Lung microvascular endothelial cell (primary cell): ENCODE measurements at places on chromosomes 2 and 18.
A peak's percentile ranks its signal among the peaks of the same experiment; 100 is the strongest.

DNA sequence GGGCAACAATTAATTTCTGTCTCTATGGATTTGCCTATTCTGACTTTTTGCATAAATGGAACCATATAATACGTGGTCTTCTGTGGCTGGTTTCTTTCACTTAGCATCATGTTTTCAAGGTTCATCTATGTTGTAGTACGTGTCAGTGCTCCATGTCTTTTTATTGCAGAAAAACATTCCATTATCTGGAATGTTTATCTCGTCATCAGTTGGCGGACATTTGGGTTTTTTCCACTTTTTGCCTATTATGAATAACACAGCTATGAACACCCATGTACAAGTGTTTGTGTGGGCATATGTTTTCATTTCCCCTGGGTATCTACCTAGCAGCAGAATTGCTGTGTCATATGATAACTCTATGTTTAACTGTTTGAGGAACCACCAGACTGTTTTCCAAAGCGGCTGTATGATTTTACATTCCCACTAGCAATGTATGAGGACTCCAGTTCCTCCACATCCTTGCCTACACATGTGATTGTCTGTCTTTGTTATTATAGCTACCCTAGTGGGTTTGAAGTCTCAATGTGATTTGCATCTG is 49.9 kb downstream of the MYO7B start:
- DNase-seq = peak; percentile 29

DNA sequence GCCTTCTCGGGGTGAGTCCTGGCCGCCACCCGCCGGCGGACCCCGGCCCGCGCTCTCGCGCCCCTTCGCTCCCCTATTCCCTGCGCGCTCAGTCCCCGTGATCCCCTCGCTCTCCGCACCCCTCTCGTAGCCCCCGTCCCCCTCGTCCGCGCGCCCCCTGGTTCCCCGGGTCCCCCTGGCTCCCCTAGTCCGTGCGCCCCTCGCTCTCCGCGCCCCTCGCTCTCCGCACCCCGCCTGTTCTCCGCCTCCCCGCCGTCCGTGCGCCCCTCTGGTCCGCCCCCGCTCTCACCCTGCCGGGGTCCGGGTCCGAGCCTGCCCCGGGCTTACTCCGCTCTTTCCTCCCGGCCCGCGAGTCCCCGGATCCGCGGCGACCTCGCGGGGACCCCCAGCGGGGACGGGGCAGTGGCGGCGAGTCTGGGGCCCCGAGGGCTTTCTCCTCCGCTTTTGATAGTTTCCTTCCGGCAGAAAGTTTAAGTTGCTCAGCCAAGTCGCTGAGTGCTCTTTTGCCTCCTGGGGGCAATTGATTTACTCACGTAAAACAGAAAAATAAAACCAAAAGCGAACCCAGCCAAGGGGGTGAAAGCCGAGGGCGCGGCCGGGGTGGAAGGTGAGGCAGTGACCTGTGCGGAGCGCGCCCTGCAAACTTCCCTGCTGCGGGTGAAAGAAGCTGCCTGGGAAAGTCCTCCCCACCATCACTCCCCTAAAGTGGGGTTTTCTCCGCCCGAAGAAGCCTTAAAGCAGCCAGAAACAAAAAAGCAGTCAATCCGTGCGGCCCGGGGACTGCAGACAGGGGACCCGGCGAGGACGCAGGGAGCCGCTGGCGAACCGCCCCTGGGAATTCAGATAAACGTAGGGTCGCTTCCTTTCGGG is 568 bp downstream of the RAB31 start:
- DNase-seq = peak; percentile 15

GRCh38 chr18:40867459-40867858 is 1087.6 kb upstream of the PIK3C3 start:
- no peak for DNase-seq

GRCh38 chr2:226338825-226339224 is 460.8 kb downstream of the IRS1 start:
- DNase-seq = no peak

DNA sequence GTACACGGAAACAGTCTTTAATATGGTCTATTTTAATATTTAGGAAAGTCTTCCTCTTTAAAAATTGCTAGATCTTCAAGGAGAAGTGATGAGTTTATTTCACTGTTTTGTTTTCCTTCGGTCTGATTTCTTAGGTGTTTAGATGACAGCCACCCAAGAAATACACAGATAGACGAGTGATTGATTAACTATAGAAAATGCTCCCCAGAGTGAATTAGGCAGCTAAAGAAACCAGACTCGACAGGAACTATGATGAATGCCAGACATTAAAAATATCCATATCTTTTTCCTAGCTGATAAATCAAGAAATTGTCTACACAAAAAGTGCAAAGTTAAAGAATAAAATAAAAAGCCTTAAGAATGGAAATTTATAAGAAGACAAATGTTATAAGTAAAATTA is 888.7 kb upstream of the CNTNAP5 start:
- no peak for DNase-seq

GRCh38 chr2:223044092-223044836 is 7.7 kb upstream of the KCNE4 start:
- DNase-seq = peak; percentile 50

- no peak for DNase-seq
Measured at GRCh38 chr2:177818412-177818811, 254.2 kb downstream of the PDE11A start.

GRCh38 chr2:210318891-210319290 is 3.9 kb upstream of the MYL1 start:
- DNase-seq = no peak

DNA sequence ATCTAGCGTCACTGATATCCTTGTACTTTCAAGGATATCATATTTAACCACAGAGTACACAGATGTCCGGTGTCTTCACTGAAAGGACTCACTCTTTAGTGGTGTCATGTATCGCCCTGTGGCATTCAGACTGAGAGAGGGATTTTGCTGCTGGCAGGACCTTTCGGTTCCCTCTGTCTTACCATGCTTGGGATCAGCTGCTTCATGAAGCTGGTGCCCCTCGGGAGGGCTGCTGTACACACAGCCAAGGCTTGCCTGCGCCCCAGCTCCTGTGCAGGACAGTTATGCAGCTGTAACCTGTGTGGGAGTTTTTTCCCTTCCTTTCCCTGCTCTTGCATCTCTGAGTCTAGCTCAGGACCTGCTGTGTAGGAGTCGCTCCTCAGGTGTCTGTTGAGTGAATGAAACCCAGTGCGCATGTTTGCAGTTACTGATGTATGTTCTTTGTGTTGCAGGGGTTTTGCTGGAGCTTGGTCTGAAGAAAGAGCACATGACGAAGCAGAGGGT is 64.4 kb downstream of the GREB1 start:
- DNase-seq = no peak

GRCh38 chr2:9174771-9175437 is 31.7 kb upstream of the ASAP2 start:
- DNase-seq = peak; percentile 24

DNA sequence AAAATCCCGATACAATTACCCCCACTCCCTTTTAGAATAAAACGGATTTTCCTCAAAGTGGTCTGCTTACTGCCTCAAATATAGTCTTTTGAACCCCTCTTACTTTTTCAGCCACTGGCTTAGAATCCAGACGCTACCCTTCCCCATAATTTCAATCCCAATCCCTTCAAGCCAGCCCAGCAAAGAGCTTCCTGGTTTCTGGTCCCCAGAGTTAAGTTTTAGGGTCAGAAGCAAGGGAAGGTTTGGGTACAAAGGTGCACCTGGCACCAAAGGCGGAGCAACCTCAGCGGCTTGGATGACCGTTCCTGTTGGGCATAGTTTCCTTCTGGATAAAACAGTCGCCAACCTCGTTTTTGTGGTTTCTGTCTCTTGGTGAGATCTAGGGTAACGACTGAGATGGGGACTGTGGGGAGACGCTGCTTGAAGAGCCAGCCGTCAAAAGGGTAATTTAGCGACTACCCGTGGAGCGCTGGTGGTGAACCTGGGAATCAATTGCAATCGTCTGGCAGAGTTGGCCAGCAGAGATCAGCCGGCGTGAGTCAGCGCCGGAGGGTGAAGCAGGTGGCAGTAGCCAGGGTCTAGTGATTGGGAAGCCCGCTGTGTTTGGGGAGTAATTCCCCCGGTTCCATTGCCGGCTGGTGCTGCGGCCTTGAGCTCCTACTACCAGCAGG is 1.6 kb downstream of the FEV start:
- DNase-seq = peak; percentile 45

DNA sequence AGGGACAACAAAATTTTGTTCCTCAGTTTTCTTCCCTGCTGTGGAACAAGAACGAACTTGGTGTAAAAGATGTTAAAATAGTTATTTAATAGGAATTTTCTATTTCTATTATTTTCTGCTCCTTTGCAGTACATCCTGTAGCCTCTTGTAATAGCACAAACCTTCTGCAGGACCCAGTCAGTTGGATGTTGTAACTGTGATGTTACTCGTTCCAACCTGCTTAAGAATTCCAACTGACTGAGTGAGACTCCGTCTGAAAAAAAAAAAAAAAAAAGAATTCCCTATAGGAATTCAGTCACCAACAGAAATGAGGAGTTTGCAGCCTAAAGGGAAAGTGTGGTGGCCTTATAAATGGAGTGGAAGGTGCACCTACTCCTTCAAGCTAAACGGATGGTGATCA is 46.4 kb upstream of the CDH20 start:
- no peak for DNase-seq

GRCh38 chr18:12401881-12402280 is 5.8 kb upstream of the PRELID3A start:
- DNase-seq = no peak

GRCh38 chr2:192286093-192286701 is 91.5 kb upstream of the TMEFF2 start:
- DNase-seq = peak; percentile 75

DNA sequence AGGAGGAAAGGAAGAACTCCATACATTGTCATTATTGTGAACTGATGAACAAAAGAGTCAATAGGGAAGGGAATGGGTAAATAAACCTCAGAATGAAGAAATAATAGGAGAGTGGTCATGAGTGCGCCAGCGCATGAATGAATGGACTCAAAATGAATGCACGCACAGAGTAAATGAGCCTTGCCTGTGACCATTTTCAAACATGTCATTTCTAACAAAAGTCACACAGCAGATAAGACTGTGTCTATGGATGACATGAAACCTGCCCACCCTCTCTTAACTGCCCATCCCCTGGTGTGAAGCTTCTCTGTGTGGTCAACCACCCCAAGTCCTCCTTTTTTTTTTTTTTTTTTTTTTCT is 121.1 kb upstream of the TEX51 start:
- no peak for DNase-seq

DNA sequence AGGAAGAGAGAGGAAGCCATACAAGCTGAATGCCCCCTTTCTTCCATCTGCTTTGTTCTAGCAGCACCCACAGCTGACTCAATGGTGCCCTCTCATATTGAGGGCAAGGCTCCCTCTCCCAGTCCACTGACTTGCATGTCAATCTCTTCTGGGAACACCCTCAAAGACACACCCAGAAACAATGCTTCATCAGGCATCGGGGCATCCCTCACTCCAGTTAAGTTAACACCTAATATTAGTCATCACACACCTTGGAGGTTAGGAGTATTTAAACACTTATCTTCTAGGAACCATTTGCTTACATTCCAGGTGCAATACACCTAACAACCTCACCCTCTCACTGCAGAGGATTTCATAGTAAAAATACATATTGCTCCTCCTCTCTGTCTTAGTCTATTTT is 993.5 kb upstream of the DDX18 start:
- no peak for DNase-seq

DNA sequence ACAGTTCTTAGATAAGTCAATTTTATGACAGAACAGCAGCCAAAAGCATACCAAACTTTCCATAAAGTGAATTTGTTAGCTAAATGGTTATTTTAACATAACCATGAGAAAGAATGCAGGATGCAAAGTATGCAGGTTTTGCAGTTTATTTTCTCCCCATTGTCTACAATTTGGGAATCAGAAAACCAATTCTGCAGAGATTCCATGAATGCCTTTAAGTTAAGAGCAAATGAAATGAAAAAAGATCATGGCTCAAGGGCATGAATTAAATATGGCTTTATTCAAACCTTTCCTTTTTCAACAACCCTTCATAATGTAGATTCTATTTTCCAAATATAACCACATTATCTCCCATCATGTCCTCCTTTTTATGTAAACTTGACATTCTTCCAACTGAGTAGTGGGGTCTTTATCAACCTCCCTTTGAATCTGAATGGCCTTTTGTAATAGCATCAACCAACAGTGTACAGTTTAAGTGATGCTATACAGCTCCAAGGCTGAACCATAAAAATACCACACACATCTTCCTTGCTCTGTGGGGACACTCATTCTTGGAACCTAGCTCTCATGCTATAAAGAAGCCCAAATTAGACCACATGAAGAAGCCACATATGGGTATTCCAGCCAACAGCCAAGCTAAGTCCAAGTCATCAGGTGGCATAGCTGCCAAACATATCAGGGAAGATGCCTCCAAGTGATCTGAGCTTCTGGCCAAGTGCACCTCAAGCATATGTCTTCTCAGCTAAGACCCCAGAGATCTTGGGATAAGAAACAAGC is 49.8 kb downstream of the PIAS2 start:
- no peak for DNase-seq

GRCh38 chr2:32746669-32747068 is 118.8 kb downstream of the TTC27 start:
- DNase-seq = no peak

DNA sequence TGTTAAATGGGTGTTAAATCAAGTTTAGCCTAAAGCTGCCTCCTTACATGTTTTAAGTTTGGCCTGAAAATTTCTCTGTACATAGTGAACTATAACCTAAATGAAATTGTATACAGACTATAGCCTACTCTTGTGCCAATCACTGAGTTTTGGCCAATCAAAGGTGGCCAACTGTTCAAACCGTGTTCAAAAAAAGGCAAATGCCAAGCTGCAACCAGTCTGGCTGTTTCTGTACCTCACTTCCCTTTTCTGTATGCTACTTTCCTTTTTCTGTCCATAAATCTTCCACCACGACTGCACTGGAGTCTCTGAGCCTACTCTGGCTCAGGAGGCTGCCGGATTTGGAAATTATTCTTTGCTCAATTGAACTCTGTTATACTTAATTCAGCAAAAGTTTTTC is 121.0 kb downstream of the SPOPL start:
- DNase-seq = no peak

DNA sequence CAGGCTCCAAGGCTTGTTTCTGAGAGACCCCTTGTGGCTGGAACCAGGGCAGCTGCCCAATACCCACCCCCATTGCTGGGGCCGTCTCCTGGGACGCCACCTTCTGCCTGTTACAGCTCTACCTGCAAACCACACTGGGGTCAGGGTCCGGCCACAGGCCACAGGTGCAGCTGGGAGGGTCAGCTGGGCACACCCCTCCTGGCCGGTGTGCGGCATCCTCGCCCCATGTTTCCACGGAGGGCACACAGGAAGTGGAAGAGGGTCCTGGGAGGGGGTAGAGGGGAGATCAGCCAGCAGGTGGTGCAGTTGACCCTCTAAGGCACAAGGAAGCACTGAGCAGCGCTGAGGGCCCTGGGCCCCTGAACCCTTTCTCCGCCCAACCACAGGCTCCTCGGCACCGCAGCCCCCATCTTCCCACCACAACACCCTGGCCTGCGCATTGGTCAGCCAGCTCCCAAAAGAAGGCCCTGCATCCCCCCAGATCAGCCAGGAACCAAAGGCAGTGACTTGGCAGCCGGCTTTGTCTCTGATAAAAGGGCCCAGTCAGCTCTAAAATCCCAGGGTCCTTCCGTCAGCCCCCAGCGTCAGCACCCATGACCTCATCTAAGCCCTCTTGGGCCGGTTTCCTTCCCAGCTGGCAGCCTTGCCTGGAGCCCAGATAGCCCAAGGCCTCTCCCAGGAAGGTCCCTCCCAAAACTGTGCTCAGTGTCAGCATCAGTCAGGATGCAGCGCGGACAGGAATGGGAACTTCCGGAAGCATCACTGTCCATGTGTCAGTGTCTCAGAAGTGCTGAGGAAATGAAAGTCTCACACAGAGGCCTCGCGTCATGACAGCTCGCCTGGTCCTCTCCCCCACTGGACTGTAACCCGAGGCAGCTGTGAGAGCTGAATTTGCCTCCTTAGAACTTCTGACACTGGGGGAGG is 1.7 kb downstream of the ERFE start:
- DNase-seq = peak; percentile 71
